ENCODE measurements at places on chromosomes 13 and 19. TPM values are rescaled to one million over a fixed set of nuclear protein-coding genes. Genes with fewer than 3 reads are reported as not detected.

DNA sequence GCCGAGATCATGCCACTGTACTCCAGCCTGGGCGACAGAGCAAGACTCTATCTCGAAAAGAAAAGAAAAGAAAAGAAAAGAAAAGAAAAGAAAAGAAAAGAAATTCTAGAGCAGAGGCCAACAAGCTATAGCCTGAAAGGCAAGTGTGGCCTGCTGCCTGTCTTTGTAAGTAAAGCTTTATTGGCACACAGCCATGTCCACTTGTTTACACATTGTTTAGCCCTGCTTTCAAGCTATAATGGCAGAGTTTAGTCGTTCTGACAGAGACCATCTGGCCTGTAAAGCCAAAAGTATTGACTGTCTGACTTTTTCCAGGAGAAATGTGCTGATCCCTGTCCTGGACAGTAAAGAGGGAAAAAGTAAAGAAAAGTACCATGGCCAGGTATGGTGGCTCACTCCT is 18.3 kb downstream of the NWD1 start:
- DNase-seq, result no peak

- no peak for DNase-seq
These were observed 504.8 kb downstream of the SLITRK1 start for GRCh38 chr13:83377491-83377890.

- no peak for DNase-seq
These were observed 921.6 kb upstream of the PCDH20 start for GRCh38 chr13:62337109-62337880.

GRCh38 chr13:92346046-92346445 is 880.6 kb upstream of the GPC6 start:
- no peak for DNase-seq

DNA sequence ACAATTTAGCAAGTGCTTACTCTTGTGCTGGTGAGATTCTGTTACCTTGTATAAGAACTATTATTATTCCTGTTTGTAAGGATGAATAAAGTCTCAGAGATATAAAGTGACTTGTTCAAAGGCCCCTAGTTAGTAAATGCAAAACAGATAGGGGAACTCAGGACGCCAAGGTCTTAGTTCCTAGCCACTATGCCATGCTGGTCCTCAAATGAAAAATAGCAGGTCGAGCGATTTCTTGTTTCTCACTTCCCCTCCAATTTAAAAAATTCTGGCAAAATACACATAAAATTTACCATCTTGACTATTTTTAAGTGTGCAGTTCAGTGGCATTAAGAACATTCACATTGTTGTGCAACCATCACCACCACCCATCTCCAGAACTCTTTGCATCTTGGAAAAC is 1.1 kb downstream of the TECR start:
- DNase-seq, result no peak

- DNase-seq, result no peak
These were observed 170.5 kb downstream of the MZT1 start for GRCh38 chr13:72556945-72557344.

DNA sequence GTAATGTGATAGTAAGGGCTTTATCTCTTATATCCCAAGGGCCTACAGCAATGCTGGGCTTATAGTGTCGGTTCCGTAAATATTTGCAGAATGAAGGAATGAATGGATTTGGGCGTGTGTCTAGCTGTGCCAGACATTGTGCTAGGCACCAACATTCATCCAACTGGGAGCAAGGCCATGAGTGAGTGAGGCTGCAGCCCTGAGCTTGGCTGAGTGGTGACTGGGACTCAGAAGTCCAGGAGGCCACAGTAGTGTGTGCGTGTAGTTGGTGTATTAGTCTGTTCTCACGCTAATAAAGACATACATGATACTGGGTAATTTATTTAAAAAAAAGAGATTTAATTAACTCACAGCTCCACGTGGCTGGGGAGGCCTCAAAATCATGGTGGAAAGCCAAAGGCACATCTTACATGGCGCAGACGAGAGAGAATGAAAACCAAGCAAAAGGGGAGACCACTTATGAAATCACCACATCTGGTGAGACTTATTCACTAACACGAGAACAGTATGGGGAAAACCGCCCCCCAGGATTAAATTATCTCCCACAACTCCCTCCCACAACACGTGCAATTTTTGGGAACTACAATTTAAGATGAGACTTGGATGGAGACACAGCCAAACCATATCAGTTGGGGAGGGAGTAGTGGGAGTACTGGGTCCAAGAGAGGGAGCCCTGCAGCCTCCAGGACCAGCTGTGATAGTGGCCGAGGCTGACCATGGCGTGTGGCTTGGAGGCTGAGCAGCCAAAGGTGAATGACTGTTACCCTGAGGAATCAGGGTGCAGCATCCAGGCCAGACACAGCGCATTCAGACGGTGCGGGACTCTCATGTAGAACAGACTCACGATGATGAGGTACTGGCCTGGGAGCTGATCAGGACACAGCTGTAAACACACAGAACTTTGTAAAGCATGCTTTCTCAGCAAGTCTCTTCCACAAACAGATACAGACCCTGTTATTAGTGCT is 104.6 kb downstream of the TEX26 start:
- DNase-seq, result no peak

DNA sequence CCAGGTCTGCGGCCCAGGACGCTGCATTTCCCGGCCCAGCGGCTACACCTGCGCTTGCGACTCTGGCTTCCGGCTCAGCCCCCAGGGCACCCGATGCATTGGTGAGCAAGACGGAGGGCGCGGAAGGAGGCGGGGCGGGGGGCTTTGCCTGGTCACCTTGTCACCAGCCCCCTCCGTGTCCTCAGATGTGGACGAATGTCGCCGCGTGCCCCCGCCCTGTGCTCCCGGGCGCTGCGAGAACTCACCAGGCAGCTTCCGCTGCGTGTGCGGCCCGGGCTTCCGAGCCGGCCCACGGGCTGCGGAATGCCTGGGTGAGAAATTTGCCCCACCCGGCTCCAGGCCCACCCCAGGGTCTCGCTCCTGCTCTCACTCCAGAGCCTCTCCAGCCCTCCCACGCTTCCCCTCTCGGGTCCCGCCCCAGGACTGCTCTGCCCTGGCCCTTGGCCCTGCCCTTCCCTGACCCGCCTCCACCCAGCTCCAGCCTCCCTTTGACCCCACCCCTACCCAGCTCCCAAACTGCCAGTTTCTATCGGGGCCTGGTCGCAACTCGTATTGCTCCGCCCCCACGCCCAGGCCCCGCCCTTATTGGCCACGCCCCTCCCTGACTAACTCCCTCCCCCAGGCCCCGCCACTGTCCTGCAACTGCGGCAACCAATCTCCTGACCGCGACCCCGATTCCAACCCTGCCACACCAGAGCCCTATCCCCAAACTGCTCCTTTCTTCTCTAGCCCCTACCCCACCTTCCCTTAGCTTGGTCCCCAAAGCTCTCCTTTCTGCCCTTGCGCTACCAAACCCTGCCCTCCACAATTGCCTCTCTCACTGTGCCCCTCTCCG is 8.6 kb downstream of the LTBP4 start:
- DNase-seq, result peak; percentile 81

DNA sequence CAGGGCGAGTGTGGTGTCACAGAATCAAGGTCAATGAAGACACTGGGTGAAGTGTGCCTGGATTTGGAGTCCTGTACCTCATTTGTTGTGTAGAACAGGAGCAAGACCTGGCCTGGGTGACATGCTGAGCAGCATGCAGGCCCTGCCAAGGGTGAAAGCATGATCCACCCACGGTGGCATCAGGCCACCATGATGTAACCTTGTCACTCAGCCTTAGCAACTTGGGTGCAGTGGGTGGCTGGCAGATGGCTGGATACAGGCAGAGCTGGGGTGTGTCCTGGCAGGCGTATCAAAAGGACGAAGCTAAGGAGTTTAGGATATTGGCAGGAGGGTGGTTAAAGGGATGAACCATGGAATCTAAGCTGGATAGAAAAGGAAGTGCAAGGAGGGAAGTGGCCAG is 10.3 kb downstream of the THSD1 start:
- DNase-seq, result no peak

DNA sequence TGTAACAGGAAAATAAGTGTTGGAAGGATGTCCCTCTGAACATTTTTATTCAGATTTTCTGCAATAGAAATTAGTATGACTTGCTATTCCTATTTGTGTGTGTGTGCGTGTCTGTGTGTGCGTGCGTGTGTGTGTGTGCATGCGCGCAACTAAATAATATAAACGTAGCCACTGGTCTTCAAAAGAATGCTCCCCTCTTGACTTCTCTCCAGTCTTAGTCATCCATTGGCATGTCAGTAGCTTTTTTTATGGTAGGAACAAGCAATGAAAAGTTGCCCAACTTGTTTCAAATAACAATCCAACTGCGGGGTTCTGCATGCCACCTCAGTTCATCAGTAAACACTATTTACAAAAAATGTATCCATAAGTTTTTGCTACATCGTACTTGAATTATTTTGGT is 249.6 kb downstream of the GPC6 start:
- no peak for DNase-seq

GRCh38 chr13:77966671-77967070 is 48.0 kb upstream of the EDNRB start:
- DNase-seq, result no peak

DNA sequence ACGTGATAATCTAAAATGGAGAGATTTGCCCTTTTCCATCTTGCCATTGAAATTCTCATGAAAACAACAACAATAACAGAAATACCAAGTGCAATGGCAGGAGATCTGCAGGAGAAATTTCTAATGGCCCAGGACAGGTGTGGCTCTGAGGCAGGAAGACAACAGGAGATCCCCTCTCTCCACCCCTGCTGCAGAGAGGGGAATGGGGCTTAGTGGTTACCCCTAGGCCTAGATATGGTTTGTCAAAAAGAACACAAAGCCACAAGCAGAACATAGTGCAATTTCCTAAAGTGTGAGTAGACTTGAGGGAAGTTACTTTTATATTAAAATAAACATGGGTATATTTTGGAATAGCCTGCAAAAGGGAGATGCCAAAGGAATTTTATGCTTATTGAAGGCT is 369.5 kb downstream of the KCNRG start:
- DNase-seq, result no peak

DNA sequence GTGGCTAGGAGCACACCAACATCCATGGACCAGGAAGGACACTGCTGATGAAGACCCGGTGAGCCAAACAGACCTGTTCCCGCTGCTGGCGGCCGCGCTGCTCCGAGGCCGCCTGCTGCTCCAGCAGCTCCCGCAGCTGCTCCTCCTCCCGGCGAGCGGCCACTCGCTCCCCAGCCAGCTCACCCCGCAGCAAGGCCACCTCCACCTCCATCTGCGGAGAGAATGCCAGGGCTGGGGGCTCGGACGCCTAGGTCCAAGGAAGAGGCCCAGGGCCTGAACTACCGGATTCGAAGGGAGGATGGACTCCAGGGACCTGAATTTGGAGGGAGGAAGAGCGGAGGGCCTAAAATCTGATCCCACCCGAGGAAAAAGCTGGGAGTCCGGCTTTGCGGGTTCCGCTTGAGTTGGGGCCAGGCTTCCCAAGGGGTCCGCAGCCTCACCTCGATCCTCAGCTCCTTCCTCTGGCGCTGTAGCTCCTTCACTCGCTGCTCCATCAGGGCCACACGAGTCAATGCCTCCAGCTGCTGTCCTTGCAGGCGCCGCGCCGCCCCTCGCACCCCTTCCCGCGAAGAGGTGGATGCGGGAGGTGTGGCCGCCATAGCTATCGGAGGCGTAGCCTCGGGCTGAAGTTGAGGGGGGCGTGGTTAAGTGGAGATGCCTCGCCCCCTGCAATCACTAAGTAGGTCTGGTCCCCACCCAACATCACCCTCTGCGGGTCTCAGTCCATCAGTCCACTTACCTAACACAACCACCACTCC is 2.7 kb downstream of the PHLDB3 start:
- no peak for DNase-seq

- no peak for DNase-seq
These were observed 89.7 kb upstream of the MCF2L start for GRCh38 chr13:112879283-112879833.

DNA sequence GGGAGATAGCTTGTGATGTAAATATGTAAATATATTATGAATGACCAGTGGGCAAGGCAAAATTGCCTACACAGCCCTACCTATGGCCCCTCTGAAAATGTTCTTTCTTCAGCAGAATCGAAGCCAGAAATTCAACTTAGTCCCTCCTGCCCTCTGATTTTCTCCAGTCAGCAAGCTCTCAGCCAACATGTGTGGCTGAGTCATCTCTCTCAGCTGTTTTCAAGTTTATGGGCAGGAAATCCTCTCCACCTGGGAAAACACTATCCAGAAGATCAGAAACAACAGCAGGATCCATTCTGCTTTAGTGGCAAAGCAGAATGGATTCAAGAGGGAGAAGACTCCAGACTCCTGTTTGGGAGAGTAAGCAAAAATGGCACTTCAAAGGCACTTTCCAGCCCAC is 8.9 kb upstream of the ZNF527 start:
- DNase-seq, result no peak

DNA sequence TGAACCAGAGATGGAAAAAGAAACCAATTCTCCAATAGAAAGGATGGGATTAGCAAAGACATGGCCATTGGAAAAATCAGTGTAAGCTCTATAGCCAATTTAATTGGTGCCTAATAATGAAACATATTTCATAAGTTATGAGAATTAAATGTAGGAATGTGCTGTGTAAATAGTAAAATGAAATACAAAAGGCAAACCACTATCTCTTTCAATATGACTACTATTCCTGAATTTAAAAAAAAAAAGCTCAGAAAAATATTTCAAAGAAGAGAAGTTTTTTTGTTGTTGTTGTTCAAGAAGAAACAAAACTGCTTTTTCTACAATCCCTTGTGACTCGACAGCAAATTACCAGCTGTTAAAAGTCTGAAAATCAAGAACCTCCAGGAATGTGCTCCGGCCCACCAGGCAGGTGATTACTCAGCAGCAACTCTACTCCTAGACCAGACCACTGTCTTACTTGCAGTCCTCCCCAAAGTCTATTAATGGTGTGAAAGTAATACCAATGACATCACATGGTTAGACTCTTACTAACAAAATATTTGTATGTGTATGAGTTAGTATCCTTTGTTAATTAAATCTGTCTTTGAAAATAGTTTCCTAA is 362.4 kb downstream of the KCTD12 start:
- DNase-seq, result no peak

DNA sequence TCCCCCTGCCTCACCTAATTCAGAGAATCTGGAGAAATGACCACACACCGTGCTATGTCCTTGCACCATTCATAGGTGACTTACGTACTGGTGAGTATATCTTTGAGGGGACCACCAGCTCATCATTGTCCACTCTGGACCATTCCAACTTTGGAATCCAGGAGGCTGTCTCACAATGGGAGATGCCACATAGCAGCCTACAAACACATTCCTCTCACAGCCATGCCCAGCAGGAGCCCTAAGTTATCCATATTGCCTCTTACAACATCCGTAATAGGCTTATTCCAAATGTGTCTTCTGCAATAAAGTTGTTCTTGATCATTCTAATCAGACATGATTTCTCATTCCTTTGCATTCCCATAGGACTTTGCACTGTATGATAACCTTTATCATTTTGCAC is 436.7 kb downstream of the EFNB2 start:
- DNase-seq, result no peak

Gene RPL36
- 262 TPM for total RNA-seq

Gene IFI30
- total RNA-seq, result 0.41 TPM

Gene URAD
- not detected for total RNA-seq

Gene SCN1B
- 0.82 TPM for total RNA-seq

Gene BORCS8
- 28.1 TPM for total RNA-seq

Gene CYP4F2
- not detected for total RNA-seq

Gene FCGBP
- 0.82 TPM for total RNA-seq

Gene CERS1
- total RNA-seq, result 21.2 TPM

Gene FGF21
- total RNA-seq, result not detected

Gene RHPN2
- total RNA-seq, result 1.6 TPM

Gene VASP
- total RNA-seq, result 9.0 TPM

Gene NALCN
- 34.6 TPM for total RNA-seq

Gene DKKL1
- total RNA-seq, result 1.2 TPM

Data from frontal cortex (tissue), 4 donors.